ENCODE measurements at places on chromosomes 3 and 15.

DNA sequence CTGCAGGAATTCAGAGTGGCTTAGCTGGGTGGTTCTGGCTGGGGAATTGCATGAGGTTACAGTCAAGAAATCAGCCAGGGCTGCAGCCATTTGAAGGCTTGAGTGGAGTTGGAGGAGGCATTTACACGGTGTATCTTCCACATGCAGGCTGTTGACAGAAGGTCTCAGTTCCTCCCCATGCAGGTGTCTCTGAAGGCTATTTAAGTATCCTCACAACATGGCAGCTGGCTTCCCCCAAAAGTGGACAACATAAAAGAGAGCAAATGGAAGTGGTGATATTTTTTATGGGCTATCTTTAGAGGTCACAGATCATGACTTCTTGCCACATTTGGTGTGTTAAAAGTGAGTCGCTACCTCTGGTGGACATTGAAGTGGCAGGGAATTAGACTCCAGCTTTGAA, 60.1 kb upstream of the SPRED1 start:
- DNase-seq, result no peak

DNA sequence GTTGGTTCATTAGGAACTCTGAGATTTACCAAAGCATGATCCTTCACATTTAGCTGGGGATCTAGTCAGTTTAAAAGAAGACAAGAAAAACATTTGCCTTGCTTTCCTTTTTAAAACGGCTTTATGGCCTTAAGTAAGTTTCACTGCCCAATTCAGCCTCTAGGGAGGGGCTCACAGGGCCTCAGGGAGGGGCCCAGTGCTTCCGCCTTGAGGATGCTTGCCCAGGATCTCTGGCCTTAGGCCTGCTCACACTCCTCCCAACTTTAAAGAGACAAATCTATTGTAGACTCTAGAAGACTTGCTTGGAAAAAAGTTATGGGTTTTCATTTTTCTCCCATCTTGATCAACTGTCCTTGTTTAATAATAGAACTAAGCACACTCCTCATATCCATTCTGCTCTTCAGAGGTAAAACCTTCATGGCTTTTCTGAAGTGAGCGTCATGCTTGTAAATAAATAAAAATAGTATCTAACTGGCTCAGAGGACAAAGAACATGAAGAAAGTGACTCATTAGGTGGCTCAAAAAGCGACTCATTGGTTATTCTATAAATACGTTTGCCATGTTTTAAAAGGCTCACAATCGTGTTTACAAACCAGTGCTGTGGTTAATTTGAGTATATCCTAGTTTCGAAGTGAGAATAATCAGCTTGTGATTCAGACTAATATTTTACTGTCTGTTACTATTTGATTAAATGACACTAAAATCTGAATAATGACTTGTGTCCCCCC, 13.7 kb downstream of the PDHB start:
- DNase-seq, result no peak

DNA sequence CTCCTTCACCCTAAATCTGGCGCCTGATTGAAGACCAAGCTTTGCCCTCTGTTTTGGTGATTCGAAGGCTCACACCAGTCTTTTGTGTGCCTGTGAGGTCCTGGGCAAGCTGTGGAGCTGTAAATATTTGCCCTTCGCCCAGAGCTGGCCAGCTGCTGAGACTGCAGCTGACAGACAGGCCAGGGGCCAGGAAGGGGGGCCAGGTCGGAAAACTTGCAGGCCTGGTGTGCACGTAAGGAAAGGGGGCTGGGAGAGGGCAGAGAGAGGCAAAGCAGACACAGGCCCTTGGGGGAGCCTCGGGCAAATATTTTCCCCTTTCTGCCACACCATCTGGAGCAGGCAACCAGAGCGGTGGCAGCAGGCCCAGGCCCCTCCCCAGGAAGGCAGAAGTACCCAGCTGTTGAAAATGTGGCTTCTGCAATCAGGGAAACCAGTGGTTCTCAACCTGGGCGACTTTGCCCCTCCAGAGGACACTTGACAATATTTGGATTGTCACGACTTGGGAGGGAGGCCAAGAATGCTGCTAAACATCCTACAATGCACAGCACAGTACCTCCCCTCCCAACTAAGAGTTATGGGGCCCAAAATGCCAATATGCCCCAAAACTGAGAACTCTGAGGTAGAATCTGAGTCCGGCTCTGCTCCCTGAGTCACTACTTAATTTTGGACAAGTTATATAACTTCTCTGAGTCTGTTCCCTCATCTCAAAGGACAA, 2.5 kb downstream of the PDZRN3 start:
- DNase-seq, result no peak

DNA sequence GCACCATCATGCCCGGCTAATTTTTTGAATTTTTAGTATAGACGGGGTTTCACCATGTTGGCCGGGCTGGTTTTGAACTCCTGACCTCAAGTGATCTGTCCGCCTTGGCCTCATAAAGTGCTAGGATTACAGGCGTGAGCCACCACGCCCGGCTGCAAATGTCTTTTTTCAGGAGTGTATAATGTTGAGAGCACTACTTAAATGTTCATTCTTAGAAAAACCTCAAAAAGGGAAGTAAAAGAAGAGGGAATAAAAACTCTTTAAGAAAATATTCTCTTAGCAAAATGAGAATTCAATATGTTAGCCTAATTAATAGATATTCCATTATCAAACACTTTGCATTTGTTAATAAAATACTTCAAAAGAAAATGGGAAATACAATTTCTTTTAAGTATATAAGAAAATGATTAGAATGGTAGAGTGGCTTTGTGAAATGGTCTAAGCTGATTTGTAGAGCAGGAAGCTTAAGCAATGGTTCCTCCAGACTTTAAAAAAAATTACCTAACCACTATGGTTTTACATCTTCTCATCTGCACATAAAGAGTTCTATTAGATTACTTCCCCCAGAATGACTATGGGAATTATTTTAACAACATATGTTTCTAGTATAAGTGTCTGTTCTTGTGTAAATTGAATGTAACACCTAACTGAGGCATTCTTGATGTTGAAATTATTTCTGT, 226.7 kb upstream of the ALCAM start:
- no peak for DNase-seq

DNA sequence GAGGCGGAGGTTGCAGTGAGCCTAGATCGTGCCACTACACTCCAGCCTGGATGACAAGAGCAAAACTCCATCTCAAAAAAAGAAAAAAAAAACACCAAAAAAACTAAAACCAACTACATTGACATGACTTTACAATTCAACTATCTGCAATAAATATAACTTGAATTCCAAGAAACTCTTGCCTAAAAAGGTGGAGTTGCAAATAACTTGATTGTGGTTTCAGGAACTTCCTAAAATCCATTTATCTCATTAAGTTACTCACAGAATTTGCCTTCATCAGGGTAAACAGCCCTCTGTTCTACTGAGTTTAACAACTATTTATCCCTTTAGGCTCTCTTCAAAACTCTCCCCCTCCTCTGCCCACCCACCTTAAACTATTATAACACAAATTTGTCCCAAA, 2.7 kb upstream of the MAPK6 start:
- no peak for DNase-seq

DNA sequence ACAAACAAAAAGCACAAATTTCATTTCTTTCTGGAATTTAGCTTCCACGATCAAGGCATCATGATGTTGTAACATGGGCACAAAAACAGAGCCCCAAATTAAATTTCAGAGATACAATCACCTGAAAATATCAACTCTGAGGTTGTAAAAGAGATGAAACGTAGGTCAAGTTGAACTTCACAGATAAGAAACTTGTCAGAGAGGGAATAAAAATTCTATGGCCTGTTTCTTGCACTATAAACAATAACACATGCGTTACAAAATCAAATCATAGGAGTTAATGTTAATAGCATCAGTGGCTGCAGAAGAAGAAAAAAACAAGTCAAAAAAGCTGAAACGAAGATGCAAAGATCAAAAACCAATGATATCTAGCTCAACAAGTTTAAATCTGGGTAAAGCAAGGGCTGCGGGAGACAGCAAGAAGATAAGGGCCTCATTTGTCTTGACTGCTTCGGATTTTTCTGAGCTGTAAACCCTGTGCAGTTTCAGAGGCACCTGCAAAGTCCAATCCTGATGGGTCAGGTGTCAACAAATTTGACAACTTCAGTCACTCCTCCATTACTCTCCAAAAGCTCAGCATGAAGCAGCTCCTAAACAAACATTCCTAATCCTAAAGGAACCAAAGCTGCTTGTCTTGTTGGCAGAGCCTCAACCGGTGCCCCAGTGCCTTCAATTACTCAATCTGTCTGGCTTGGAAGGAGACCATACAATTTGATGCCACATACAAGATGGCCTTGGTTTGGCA, 219.8 kb downstream of the STT3B start:
- no peak for DNase-seq

DNA sequence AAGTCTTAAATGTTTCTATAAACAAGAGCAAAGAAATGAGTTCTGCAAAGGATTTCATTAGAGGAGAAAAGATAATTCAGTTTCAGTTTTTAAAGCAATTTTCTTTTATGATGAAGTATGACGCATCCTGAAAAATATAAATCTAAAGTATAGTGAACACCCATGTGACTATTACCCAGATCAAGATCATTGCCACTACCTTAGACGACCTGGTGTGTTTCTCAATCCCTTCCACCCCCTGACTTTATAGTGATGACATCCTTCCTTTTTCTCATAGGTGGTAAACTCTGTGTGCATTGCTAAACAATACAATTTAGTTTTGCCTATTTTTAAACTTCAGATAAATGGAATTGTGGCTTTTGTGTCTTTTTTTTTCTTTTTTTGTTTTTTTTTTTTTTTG, 8.4 kb downstream of the STT3B start:
- DNase-seq, result no peak

DNA sequence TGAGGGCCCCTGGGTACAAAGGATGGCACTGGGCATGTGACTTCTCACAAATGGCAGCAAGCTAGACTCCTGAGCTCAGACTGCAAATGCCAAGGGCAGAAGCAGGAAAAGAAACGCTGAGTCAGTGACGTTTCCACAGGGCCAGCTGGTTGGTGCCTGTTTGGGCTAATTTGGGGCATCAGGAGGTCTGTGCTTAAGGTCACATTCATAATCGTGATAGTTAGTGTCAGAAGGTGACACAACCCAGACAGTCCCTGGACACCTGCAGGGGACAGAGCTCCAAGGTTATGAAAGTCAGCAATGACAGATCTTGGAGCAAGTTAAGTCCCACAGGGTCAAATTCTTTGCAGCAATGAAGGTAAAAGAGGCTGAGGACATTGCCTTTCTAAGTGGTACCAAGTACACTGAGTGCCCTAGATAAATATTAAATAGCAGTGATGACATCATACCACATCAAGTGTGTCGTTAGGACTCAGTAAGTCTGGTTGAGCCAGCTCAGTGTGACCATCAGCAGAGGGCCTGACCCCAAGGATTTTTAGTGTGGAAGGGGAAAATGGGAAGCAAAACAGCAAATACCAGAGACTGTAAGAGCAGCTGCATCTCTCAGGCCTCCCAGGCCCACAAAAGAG, 556.9 kb upstream of the CFAP20DC start:
- no peak for DNase-seq

All from DND-41 (cell line).